ENCODE measurements at places on chromosomes 7 and 10.

GRCh38 chr10:734481-734880 is 45.0 kb upstream of the DIP2C start:
- no peak for DNase-seq

DNA sequence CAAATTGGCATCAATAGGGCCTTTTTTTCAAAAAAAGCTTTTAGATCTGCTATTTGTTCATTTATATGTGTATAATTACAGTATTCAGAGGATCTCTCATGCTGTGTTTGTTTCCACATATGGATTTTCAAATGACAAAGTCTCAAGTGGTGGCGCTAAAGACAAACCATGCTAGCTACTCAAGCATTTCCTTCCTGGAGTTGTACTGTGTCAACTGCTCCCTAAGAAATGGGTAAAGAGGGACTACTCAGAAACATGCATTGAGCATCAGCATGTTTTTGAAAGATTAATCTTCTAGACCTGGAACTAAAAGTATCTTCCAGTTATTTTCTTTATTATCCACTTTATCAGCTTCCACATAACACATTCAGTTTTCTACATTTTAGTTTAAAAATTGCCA is 12.7 kb downstream of the CNTNAP2 start:
- DNase-seq, result no peak

DNA sequence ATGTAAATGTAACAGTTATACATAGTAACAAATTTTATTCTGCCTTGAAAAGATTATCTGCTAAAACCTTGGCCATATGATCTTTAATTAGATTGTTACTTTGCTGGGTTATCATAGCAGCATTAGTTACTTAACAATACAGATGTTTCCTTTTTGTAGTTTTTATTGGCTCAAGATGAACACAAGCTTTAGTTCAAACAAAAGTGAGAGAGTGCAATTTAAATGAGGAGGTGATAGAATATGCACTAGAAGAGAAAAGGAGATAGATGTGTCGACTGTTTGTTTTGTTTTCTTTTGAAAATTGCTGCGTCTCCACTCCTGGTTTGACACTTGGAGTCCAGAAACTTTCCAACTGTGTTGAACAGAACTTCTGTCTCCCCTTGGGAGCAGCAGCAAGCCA is 91.4 kb upstream of the CAV2 start:
- no peak for DNase-seq

DNA sequence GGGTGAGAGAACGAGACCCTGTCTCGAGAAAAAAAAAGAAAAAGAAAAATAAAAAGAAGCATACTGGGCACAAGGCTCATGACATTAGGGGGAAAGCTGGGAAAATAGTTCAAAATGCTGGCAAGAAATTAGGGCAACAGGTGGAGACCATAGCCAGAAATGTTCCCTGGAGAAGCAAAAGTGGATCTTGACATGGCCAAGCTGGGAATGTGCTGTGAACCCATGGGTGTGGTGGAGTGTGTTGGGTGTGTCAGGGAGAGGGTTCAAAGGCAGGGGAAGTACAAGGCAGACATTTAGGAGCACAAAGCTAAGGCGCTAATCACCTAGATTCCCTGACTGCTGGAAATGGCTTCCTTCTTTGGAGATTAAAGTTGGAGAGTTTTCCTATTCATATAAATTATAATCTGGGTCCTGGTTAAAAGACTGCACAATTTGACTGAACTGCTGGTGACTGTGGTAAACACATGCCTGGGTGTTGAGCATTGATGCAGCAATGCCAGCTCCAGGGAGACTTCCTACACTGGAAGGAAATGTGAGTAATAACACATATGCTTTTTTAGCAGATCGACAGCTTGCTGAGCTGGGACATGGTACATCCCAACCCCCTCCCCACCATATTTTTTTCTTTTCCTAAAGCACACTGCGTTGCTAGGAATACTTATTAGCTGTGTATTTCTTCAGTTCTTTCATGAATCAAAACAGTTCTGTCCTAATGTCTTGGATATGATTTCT is 70.1 kb upstream of the ARHGAP21 start:
- DNase-seq, result no peak

- no peak for DNase-seq
Observed at GRCh38 chr7:90256778-90257177, 11.8 kb downstream of the CFAP69 start.

DNA sequence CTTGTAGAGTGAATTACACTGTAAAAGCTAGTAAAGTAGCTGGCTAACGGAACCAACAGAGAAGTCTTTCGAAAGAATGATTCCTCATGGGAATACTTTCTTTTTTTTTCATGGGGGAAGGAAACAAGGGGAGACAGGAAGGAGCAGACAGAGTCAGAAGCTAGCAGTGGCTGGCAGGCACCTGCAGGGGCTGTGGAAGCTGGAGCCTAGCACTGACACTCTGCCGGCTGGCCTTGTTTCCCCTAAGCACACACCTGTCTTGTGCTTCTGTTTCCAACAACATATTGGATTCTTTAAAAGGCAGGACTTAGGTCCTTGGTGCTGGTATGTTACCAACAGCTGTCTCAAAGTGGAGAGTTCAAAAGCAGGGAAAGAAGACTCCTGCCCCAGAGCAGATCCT is 24.7 kb downstream of the NOD1 start:
- DNase-seq, result no peak

- no peak for DNase-seq
Observed at GRCh38 chr10:117670116-117670904, 127.8 kb downstream of the EMX2 start.

GRCh38 chr7:137404660-137405317 is 61.3 kb upstream of the PTN start:
- no peak for DNase-seq

DNA sequence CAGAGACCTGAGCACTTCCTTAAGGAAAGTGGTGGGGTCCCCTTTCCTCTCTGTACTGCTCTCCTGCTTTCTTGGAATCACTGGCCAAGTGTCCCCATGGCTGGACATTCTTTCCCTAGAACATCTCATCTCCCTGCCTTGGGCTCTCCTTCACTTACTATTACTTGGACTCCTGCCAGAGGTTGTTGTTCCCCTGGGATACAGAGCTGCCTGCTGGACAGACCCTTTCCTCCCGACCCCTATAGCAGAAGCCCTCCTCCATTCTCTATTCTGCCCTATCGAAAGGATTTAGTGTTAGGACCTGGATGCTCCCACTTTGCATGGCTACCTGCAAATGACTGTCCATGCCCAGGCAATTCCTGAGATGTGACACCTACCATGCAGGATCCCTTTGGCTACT is 164.3 kb upstream of the PODXL start:
- DNase-seq, result no peak

GRCh38 chr7:97064972-97065587 is 40.4 kb upstream of the DLX5 start:
- DNase-seq, result peak; percentile 3

All from brain pericyte (primary cell).